Activated CD4-positive, alpha-beta T cell treated with anti-CD3 and anti-CD28 coated beads, Interleukin-2, amount 10 ng/mL, durations not matched to agents 7 days and 5 days (primary cell): ENCODE measurements at places on chromosomes 2 and 18.

- no peak for DNase-seq
These were observed 24.8 kb upstream of the TNS1 start for GRCh38 chr2:218027426-218028188.

GRCh38 chr2:59936048-59936447, 617.4 kb downstream of the BCL11A start:
- DNase-seq: no peak

DNA sequence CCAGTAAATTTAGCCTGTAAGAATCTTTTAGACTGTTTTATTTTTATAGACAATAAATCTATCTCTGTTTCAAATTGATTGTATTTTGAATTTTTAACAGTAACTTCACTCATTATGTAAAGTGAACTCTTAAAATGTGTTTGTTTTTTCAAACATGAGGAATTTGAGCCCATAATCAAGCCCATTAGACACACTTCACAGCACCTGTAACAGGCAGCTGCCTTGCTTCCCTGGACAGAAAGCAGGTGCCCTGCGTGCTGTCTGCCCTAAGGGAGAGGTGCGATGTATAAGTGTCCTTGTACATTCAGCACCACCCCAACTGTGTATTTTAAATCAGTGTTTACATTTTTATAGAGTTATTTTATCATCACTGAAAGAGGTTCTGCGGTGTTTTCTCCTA, 186.5 kb upstream of the TPO start:
- DNase-seq: no peak

DNA sequence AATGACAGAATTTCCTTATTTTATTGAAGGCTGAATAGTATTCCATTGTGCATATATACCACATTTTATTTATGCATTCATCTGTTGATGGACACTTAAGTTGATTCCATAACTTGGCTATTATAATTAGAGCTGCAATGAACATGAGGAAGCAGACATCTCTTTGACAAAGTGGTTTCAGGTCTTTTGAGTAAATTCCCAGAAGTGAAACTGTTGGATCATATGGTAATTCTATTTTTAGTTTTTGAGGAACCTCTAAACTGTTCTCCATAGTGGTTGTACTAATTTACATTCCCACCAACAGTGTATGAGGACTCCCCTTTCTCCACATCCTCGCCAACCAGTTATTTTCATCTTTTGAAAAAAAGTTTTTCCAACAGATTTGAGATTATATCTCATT, 77.5 kb downstream of the TMEM200C start:
- no peak for DNase-seq

- no peak for DNase-seq
These were observed 199.7 kb downstream of the PID1 start for GRCh38 chr2:229071292-229071976.

DNA sequence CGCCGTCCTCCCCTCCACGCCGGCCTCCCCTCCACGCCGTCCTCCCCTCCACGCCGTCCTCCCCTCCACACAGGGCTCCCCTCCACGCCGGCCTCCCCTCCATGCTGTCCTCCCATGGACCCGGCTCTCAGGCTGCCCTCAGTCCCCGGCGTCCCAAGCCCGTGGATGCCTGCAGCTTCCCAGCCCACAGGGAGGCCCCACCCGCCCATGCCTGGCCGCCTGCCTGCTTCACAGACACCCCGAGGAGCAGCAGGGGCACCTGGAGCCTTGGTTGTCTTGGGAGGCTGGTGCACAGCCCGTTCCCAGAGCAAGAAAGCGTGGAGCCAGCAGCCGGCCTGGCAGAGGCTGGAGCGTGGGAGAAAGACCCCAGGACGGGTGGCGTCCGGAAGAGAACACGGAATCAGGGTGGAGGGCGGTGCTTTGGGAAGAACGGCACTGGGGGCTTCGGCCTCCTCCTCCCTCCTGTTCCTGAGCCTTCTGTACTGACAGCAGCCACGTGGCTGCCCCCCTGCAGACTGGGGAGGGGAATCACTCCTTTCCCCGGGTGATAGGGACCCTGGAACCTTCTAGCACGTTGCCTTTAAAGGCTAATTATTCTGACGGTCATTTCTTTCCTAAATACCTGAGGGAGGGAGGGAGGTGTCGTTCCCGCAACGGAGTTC, 26.2 kb upstream of the KCNG2 start:
- no peak for DNase-seq

DNA sequence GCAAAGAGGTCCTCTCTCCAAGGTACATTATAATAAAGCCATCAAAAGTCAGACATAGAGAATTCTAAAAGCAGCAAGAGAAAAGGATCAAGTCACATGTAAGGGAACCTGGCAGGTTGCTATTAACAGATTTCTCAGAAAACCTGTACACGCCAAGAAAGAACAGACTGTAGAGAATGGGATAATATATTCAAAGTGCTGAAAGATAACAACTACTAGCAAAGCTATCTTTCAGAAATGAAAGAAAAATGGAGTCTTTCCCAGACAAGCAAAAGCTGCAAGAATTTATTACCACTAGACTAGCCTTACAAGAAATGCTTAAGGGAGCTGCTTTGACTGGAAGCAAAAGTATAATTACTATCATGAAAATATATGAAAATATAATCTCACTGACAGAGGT, 81.5 kb downstream of the PTPN2 start:
- no peak for DNase-seq

GRCh38 chr2:190162851-190163250, 100.3 kb upstream of the MSTN start:
- DNase-seq: no peak

- no peak for DNase-seq
These were observed 15.1 kb downstream of the ALLC start for GRCh38 chr2:3672861-3673678.

GRCh38 chr2:46945671-46946070, 30.1 kb upstream of the MCFD2 start:
- no peak for DNase-seq

DNA sequence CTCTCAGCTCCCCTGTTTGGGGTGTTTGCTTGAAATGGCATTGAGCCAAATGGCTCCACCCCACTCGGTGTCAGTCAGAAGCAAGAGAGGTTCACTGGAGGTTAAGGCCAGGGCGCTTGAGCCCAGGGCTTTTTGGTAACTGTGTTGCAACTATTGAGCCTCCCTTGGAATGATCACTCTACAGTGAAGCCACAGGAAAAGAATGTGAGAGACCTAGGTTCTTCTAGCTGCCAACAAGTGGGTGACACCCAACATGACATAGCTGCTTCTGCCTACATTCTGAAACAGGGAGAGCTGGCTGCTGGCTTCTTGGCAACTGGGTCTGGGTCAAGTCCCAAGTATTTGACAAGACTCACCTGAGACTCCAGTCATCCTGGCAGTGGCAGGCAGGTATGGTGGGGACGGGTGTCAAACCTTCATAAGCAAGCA, 7.1 kb upstream of the GRHL1 start:
- no peak for DNase-seq

- DNase-seq: no peak
These were observed 15.3 kb downstream of the CNOT11 start for GRCh38 chr2:101267671-101268656.

DNA sequence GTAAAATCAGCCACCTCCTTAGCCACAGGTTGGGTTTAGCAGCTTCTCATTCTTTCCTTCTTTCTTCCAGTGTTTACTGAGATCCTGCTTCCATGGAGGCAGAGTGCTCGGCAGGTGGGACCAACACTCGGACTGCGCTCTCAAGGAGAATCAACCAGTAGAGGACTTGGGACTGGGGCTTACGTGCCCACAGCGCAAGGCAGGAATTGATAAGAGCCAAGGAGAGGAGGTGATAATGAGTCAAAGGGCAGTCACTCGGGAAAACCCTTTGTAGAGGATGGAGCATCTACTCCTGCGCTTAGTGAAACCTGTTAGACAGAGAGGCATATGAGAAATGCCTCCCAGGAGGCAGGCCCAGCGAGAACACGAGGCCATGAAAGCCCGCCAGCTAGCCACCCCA, 2.9 kb upstream of the MRO start:
- no peak for DNase-seq

- no peak for DNase-seq
These were observed 50.7 kb upstream of the RNU4ATAC start for GRCh38 chr2:121479882-121480522.

- no peak for DNase-seq
These were observed 1.0 kb downstream of the PSTPIP2 start for GRCh38 chr18:46070815-46071652.

GRCh38 chr18:36633961-36634412, 194.8 kb downstream of the TPGS2 start:
- no peak for DNase-seq

DNA sequence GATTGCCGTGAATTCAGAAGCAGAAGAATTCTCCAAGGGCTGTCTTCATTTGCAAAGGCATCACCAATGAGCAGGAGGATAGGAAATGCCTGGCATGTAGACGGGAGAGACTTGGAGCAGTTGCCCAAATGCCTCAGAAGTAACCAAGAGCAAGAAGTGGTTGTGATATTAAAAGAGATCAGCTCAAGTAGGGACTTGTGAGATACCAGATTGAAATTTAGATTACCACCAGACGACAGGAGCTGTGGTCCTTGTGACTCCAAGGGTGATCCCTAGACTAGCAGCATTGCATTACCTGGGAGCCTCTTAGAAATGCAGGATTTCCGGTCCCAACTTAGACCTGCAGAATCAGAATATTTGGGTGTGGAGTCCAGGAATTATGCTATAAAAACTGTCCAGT, 228.6 kb upstream of the EPAS1 start:
- no peak for DNase-seq

DNA sequence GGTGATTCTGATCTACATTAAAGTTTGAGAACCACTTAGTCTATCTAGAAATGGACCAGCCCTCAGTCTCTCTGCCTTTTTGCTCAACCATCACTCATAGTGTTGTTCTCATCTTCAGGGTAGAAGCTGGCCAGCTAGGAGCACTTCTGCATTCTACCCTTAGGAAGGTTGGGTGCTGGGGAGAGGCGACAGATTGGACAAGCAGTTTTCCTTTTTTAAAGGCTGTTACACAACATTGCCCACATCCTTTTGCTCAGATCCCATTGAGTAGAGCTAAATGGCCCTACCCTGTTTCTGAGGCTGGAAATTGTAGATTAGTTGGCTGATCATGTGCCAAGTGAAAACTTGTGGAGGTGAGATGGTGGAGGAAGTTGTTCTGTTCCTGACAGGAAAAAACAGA, 35.6 kb downstream of the OSBPL6 start:
- DNase-seq: no peak

DNA sequence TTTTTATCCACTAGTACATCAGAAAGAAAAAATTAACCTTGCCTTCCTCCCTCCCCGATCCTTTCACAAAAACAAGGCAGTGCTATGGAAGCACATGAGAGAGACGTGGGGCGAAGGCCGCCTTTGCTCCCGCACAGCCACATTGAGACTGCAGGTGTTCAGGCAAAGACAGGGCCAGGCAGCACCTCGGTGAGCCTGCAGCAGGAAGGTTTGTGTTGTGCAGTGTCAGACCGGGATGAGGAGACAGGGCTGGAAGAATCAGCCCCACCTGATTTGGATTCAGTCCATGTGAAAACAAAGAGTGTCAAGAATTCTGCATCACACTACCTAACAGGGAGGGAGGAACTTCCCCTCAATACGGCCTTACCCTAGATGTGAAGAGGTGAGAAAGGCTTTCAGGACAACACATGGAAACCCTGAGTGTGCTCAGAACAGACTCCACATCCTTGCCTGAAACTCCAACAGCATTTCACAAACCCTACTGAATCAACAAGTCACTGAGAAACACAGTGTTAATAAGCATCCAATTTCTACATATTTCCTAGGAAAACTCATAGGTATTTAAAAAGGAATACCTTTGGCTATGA, 59.6 kb downstream of the HDAC4 start:
- DNase-seq: no peak

GRCh38 chr2:130846686-130847375, 10.1 kb downstream of the ARHGEF4 start:
- DNase-seq: no peak

- peak; percentile 12 for DNase-seq
These were observed 697 bp upstream of the SPATS2L start for GRCh38 chr2:200305797-200306195.

DNA sequence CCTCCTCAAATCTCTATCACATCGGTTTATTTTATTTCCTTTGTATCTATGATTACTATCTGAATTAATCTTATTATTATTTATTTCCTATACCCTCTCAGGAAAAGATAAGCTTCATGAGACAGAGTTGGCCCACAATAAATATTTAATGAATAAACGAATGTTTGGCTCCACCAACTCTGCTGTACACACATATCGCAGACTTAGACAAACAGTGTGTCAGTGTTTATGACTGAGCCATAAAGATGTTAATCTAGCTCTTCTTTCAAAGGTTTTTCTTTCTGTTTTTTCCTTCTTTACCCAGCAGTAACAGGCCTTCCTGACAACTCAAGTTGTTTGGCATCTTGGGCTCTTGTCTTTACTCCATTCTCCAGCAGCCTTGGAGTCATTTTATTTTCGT, 329.5 kb downstream of the CDH2 start:
- DNase-seq: no peak

GRCh38 chr2:15511686-15512085, 49.4 kb downstream of the NBAS start:
- no peak for DNase-seq

DNA sequence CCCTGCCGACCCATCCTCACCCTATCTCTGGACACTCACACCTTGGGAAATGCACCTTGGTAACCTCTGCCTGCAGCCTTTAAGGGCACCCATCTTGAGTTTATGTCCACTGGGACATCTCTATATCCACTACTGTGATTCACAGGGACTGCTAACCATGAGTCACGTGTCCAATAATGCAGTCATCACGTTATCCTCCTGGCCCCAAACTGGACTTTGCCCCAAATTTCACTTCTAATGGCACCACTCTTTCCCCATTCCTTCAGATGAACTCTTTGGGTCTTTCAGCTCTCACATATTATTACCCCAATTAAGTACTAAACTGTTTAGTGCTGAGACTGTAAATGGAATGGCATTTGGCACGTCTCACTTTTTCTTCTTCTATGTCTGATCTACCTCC, 71.2 kb upstream of the TMEM200C start:
- DNase-seq: no peak

GRCh38 chr2:173254659-173255058, 100.0 kb upstream of the CDCA7 start:
- no peak for DNase-seq

- no peak for DNase-seq
These were observed 351.9 kb upstream of the SMIM21 start for GRCh38 chr18:75779450-75779849.

DNA sequence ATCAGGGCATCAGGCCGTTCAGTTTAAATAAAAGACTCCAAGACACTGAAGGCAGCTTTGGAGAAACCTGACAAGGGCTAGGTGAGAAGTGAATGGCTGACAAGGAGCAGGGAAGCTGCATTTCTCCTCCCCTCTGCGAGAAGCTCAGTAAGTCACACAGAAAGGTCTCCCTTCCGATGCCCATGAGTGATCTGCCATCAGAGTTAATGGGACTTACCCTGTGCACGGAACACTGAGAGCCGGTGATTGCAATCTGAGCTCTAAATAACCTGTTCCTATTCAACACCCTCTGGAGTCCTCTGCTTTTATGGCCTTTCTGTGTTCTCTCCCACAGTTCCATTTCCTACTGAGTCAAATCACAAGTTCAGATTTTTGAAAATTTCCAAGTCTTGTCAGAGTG, 322.2 kb upstream of the MYT1L start:
- no peak for DNase-seq
